ENCODE measurements at places on chromosomes 6 and 20. TPM values are rescaled to one million over a fixed set of nuclear protein-coding genes. Genes with fewer than 3 reads are reported as not detected.
A peak's percentile ranks its signal among the peaks of the same experiment; 100 is the strongest.

HLA-G gene
- not detected for total RNA-seq

CBLN4 gene
- not detected for total RNA-seq

DNA sequence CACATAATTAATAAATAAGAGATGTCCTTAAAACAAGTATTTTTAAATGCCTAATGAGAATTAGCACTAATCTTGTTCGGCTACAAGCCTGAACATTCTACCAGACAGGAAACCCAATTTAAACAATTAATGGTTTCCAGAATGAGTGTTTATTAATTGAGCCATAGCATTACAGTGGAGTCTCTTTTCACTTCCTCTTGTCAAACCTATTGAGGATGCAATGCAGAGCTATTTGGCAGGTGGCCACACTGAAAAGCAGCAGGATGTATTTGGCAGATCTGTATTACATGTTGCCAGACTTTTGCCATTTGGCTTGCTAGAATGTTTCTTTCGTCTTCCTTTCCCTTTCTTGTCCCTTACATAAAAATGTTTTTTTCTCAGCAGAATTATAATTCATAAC lies 475.2 kb upstream of the MARCKS start:
- no peaks in the 10 kb centered on the region for H3K27me3 ChIP-seq
- no peak for DNase-seq
- H3K4me1 ChIP-seq, result no peaks in the 10 kb centered on the region
- H3K27ac ChIP-seq, result no peak overlapping the region

GRCh38 chr6:71886184-71887005 lies at the start of gene RIMS1:
RIMS1 (plus strand) TSS chr6:71886550; CDS start chr6:71887024, 474 bp downstream.
- peak within 1 kb of the TSS; percentile 60 for H3K4me3 ChIP-seq
- H3K4me1 ChIP-seq, result peaks cover 3% of the 10 kb centered on the region
- DNase-seq, result peak; percentile 84
- H3K36me3 ChIP-seq, result no peaks in the 10 kb centered on the region
- no peak within 1 kb of the TSS for H3K27ac ChIP-seq

- peaks cover 6% of the 10 kb centered on the region for H3K27me3 ChIP-seq
- peak; percentile 91 for DNase-seq
- H3K4me1 ChIP-seq, result peaks cover 13% of the 10 kb centered on the region
- H3K4me3 ChIP-seq, result peak overlapping the region; percentile 72
- no peak overlapping the region for H3K27ac ChIP-seq
Observed at GRCh38 chr20:17680836-17681725, 961 bp downstream of the RRBP1 start.
